ENCODE measurements at places on chromosomes 3 and 15.

GRCh38 chr15:66955871-66956585 lies 109.4 kb upstream of the SMAD3 start:
- no peak for DNase-seq

- no peak for DNase-seq
Measured at GRCh38 chr15:58243070-58243469, 104.9 kb downstream of the AQP9 start.

GRCh38 chr3:130677343-130677742 lies 69.3 kb downstream of the PIK3R4 start:
- peak; percentile 66 for DNase-seq

- DNase-seq: no peak
Measured at GRCh38 chr3:45582430-45582829, 12.1 kb upstream of the LIMD1 start.

GRCh38 chr15:28896951-28897350 lies 11.2 kb downstream of the APBA2 start:
- no peak for DNase-seq

- no peak for DNase-seq
Measured at GRCh38 chr3:99536555-99537314, 101.7 kb upstream of the COL8A1 start.

DNA sequence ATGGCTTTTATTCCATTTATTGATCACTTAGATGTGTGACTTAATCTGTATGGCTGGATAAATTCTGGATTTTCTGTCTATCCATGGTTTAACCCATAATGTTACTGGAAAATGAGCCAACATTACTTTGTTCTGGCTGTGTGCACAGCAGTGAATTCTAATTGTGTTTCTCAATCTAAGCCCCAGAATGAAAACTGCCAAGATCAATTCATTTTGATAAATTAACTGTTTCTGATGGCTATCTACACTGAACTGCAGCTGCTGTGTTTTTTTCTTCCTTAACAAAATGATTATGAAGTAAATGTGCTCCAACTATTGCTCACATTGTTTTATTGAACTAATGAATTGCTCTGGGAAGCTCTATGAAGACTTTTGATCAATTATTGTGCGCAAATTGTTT lies 35.7 kb upstream of the CPB1 start:
- peak; percentile 23 for DNase-seq

- no peak for DNase-seq
Measured at GRCh38 chr3:143958966-143959365, 12.7 kb upstream of the DIPK2A start.

DNA sequence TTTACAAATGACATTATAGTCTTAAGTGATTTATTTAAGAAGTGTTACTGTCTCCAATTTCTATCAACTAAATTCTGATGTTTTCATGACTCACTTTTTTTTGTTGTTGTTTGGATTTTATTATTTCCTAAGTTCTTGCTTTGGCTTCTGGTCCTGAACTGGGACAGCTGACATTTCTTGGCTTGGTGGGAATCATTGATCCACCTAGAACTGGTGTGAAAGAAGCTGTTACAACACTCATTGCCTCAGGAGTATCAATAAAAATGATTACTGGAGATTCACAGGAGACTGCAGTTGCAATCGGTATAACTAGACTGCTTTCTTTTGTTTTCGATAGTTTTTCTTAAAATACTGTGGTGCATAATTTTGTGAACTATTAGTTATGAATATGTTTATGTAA lies 47.5 kb downstream of the ASTE1 start:
- DNase-seq: no peak

GRCh38 chr3:16514755-16515353 lies 1.4 kb upstream of the RFTN1 start:
- DNase-seq: no peak

DNA sequence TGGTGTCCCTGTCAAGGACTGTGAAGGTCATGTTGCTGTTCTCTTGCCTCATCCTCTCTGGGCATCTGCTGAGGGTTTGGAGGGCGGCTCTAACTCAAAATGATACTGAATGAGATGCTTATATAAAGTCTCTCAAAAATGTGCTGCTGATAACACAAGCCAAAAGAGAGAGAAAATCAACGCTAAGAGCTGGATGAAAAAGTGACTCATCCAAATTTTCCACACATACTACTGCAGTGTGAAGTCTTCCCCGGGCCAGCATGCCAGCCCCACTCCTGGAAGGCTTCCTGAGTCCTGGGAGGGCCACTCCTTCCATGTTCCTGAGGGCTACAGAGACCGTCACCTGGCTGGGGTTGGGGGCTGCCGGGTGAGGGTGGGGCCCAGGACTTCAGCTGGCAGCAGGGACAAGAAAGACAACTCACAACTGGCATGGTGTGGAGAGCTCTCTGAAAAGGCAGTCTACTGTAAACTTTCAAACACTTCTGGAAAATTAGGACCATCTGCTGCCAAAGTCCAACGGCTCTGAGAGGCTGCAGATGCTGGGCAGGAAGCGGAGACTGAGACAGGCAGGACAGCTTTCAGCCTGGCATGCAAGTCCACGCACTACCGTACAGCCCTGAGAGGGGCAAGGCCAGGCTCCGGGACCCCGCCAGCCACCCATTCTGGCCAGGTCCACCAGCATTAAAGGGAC lies 200.3 kb downstream of the ADAMTS17 start:
- no peak for DNase-seq

GRCh38 chr3:62625268-62625667 lies 249.9 kb downstream of the CADPS start:
- no peak for DNase-seq

- no peak for DNase-seq
Measured at GRCh38 chr3:133917144-133917543, 21.5 kb upstream of the RAB6B start.

DNA sequence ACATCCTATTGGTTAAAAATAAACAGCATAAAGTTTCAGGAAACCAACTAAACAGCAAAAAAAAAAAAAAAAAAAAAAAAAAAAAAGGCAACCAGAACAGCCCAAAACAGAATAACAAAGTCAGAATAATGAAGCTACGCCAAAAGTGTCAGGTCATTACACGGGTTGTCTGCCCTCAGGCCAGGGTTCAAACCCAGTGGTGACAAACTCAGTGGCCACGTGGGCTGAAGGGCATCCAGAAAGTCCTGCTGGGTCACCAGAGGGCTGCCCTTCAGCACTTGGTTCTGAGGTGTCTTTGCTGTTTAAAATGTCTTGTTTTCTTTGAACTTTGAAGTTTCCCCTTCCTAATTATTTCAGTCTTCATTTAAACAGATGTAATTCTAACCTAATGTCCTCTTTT lies 61.3 kb downstream of the CGNL1 start:
- DNase-seq: no peak

DNA sequence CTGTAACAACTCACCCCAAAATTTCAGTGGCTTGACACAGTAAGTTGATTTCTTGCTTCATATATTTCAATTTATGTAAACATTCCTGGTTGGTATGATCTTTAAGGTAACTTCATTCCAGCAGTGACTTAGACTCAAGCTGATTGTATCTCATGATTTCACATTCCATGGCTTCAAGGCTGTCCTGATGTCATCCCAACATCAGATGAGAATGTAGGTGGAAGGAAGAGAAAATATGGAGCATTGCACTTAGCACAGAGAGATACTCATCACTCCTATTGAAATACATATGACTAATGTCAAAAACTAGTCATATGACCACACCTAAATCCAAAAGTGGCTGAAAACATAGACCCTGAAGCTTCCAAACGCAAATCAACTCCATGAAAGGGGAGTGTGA lies 793.8 kb downstream of the TBL1XR1 start:
- DNase-seq: no peak

DNA sequence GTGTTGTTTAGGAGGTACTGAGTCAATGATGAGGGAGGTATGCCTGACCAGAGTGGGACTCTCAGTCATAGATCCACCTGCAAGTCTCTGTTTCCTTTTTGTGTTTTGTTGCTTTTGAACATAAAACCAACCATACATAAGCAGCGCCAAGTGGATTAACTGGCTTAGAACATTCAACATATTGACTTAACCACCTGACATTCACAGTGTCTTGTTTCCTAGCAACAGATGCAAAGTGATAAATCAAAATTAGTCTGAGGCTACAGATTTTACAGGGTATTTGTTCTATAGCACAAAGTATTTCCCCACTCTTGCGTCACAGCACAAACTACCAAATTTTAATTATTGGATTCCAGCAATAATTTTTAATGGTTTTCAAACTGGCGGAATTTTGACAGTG lies 283.8 kb downstream of the BBX start:
- no peak for DNase-seq

DNA sequence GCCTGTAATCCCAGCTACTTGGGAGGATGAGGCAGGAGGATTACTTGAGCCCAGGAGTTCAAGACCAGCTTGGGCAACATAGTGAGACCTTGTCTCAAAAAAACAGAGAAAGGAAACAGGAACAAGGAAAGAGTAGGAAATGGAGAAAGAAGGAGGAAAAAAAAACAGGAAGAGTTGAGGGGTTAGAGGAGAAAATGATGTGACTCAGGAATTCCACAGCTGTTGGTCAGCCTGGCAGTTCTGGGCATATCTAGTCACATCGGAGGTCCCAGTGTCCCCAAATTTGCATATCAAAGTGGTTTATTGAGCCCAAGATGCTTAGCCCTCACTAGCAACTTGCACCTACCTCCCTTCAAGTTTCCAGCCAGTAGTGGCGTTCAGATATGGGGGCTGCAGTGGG lies 18.8 kb upstream of the JMJD7 start:
- no peak for DNase-seq

- no peak for DNase-seq
Measured at GRCh38 chr15:52716536-52716935, 37.3 kb upstream of the ATOSA start.

GRCh38 chr3:3201611-3202010 lies 22.1 kb upstream of the CRBN start:
- no peak for DNase-seq

DNA sequence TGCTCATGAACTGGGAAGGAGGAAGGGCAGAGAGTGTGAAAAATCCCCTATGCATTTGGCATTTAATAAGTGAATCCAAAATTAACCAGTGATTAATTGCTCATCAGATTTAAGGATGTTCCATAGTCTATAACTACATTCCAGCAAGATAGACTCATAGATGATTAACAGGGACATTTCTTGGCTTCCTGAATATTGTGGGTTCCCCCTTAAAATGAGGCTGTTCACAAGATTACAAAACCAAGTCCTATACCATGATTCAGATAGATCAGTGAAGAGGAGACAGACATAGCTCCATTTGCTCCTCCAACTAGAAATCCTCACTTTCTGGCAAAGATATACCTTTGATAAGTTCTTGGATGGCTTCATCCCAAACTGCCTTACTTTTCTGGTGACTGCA lies 15.4 kb downstream of the RASGRP1 start:
- DNase-seq: no peak

DNA sequence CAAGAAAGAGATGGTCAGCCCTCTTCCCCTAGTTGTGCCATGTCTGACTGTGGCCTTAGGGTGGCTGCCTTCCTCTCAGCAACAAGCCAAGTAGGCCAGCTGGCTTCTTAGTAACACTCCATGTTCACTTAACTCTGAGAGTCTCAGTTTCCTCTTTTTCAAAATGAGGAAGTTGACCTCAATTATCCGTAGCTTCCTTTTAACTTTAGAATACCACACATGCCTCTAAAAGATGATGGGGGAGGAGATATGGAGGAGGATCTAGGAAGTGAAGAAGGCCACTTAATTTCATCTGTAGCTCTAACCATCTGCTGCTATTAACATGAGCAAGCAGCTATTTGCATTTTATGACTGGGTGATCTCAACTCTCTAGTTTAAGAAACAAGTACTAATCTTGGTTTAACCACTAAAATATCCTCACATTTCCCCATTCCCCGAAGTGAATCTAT lies 32.9 kb downstream of the CD200R1L start:
- peak; percentile 83 for DNase-seq

- DNase-seq: no peak
Measured at GRCh38 chr3:31170932-31171670, 276.6 kb upstream of the GADL1 start.

DNA sequence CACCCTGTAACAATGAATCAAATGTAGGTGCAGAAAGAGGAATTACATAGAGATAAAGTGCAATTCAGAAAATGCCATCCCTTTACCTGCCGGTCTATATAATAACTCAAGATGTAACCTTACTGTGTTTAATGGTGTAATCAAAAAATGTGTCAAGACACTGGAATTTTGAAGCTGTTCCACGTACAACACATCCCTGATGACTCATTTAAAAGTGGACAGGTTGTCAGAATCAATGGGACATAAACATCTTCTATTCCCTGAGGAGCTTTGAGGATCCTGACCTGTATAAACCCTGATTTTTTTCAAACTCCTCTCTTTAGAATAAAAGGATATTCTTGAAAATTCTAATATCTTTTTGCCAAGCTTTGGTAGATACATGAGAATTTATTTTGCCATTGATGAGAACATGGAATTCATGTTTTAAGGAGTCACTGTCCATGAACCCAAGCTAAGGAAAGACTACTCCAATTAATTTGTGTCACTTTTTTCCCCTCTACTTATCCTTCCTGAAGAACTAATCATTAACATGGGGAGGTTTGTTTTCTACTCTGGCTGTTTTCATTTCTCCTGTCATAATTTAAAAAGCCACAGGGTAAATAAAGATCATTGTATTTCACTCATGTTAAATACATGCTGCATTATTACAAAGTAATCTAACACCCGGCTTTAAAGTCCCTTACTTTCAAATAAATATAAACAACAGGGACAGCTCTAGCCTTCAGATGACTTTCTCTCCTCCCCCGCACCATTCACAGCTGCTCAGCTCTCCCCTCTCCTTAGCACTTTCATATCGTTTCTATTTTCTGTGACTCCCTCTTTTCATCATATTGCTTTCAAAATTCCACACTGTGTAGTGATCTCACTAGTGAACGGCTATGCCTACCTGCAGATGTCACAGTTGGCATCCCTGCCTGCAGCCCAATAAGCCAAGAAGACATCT lies 138.3 kb downstream of the TAFA4 start:
- DNase-seq: no peak

- no peak for DNase-seq
Measured at GRCh38 chr3:9638155-9638554, 11.2 kb upstream of the MTMR14 start.

DNA sequence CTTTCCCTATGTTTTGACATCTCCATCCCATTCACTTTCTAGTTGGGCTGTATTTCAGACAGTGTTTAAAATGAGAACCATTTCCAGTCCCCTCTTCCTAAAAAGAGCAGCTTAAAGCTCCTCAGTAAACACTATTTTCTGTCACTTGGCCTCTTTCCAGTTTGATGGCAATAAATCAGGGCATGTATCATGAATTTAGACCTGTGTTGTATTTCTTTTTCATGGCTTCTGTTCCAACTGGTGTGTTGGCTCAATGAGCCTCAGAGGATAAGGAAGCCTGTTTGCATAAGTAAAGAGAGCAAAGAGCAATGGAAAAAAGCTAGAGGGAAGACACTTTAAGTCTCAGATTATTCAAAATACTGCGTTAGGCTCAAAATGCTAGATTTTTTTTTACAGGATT lies 7.2 kb downstream of the CCDC80 start:
- no peak for DNase-seq

GRCh38 chr3:131026321-131027151 lies at the start of the genes ASTE1 and NEK11:
Gene ASTE1, minus strand, starts transcription at chr3:131026825. Its CDS starts 1,519 bp downstream, at chr3:131025306.
Gene NEK11, plus strand, starts transcription at chr3:131026877. Its CDS starts 2,832 bp downstream, at chr3:131029709.
- peak; percentile 96 for DNase-seq

- DNase-seq: no peak
Measured at GRCh38 chr15:55916666-55917409, 76.6 kb downstream of the NEDD4 start.

- DNase-seq: peak; percentile 80
Measured at GRCh38 chr15:64224511-64224910, 61.7 kb upstream of the PPIB start.
